Endothelial cell (in vitro differentiated cells): ENCODE measurements at places on chromosomes 6 and 20.

- DNase-seq = no peak
Observed at GRCh38 chr6:95958686-95959085, 57.1 kb upstream of the FUT9 start.

DNA sequence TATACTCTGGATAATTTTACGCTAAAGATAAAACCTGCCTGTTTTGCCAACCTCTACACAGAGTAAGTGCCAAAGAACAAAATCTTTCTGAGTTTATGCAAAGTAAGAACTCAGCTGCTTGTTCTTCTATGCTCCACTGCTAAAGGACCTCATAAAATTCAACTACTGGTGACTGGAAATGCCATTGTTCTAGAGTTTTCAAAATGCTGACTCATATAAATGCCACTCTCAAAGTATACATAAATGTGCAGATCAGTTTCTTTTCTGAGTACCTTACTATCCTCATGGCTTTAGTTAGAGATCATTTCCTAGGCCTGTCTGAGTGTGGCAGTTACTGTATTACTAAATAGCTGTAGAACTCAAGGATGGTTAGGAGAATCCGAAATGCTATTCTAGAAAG, 45.6 kb downstream of the LYRM4 start:
- DNase-seq = no peak

GRCh38 chr6:148497257-148497656, 154.6 kb downstream of the SASH1 start:
- no peak for DNase-seq

DNA sequence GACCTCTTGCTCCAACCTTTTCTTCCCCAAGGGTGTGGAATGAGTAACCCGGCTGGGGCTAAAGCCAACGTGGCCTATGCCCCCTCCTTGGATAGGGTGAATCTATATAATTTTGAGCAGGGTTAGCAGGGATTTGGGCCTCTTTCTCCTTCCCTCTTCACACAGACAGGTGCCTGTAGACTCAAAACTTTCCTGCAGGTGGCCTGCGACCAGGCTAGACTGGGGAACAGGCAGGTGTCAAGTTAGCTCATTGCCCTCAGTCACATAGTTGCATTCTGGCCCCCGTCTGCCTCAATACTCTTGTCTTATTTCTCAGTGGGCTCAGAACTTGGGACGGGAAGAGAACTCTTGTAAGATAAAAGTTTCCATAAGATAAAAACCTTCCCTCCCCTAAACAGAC, 243.0 kb downstream of the ATXN1 start:
- no peak for DNase-seq

GRCh38 chr6:129490521-129491255, 219.3 kb downstream of the ARHGAP18 start:
- no peak for DNase-seq

DNA sequence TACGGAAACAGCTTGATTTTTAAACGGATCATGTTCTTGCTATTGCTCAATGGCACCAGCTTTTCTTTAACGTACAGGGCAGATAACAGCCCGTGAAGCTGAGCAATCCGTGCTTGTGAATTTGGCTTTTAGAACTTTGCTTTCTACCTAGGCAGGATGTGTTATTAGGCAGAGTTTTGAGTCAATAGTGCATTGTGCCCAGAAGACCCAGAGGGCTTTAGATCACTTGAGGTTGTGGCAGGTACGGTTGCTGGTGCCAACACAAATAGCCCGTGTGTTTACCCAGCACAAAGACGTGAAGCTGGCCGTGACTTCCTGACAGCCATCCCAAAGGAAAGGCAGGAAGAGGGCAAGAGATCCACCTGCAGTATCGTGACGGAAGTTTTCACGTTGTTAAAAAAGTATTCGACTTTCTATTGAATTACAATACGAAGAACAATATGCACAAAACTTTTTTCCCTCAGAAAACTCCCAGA, 117.4 kb upstream of the FRMD1 start:
- no peak for DNase-seq

DNA sequence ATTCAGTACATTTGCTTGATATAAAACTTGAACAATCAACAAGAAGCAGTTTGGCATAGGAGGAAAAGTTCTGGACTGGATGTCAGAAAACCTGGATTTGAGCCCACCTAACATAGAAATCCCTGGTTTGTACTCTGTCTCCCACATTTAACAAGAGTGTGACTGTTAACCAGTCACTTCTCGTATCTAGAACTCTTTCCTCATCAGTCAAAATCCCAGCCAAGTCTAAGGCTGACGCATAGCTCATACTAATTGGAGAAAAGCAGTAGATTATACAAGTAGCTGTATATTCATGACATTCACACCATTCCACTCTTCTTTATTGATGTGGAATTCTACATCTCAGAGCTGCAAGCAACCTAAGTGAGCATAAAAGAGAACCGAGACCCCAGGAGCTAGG, 222.7 kb downstream of the PHACTR1 start:
- no peak for DNase-seq

DNA sequence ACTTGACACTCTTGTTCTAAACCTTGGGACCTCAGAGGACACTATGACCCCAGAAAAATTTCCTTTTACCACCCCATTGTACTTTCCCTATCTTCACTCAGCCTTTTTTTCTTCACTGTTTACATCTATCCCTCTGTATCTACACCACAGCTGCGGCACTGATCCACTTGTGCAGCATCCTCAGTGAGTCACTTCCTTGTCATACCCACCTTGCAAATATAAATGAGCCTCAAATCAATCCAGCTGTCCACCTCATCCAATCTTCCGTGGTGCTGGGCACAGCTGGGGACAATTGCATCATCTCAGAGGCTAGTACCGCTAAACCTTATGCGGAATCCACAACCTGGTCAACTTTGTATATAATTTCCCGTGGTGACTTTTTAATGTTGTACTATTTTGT, 710.5 kb downstream of the QKI start:
- DNase-seq = no peak

GRCh38 chr6:53517021-53517420, 27.9 kb downstream of the GCLC start:
- no peak for DNase-seq

GRCh38 chr20:11943778-11944177, 26.1 kb downstream of the BTBD3 start:
- DNase-seq = no peak

DNA sequence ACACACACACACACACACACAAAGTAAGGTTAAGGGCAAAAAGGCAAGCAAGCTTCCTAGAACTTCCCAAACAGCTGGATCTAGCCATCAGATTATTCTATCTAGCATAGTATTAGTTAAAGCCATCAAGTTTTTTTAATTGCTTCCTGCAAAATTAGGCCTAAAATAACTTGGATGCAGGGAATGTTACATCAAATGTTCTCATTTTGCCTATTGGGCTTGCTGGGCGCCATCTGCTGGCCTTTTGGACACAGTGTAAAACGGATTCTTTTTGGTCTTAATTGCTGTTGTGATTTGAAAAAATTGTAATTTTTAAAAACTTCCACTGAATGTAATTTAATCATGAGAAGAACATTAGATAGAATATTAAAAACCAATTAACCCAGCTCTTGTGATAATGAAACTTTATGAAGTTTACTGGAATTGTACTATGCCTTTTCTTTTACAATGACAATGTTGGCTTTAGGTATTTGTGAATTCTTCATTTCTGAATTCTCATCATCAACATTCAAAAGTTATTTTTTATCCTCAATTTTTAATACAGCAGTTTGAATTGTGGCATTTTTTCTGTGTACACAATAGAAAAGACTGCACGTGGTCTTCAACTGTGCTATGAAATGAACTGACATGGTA, 6.8 kb downstream of the MKKS start:
- DNase-seq = peak; percentile 41

GRCh38 chr20:43949741-43950618, 35.3 kb downstream of the TOX2 start:
- no peak for DNase-seq

DNA sequence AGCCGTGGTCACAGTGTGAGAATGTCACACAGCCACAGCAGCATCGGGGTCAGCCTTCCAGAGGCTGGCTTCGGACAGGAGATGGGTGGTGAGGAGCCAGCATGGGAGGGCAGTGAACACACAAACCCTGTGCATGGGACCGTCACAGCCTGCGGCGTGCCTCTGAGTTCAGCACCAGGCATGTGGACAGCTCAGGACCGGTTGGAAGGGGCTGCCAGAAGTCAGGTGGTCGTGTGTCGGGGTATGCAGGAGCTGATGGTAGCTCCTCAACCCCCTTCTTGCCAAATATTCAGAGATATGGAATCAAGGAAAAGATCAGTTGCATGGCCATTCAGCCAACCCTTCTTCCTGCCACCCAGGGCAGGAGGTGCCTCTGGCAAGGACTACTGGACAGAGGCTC, 28.2 kb downstream of the MYT1 start:
- DNase-seq = peak; percentile 47

DNA sequence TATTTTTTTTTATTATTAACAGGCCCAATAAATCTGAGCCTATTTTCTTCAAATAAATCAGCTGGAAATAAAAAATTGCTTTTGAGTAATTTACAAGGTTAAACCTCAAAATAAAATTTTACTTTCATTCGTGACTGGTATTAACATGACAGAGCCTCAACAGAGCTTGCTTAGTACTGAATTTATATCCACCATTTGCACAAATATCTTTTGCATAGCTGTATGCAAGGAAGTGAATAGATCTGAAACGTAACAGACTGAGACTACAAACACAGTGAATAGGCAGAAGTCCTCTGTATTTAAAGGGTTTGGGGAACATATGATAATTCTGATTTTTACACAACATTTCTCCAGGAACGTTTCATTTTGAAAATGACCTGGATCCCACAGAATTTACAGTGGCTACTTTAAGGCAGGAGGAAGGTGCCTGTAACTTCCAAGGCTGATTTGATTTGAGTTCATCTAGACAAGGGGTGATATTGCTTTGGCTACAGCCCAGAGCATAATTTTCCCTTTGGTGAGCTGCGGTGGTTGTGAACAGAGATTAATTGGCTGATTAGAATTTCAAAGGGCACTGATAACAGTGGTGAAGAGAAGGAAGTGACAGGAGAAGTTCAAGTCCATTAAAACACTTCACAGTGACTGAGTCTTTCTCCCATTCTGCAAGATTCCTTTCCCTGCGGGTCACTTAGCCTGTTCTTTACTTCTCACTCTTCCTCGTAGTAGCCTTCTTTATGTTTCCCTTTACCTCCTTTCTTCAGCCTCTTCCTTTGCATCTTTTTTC, 121.2 kb upstream of the SASH1 start:
- DNase-seq = no peak

DNA sequence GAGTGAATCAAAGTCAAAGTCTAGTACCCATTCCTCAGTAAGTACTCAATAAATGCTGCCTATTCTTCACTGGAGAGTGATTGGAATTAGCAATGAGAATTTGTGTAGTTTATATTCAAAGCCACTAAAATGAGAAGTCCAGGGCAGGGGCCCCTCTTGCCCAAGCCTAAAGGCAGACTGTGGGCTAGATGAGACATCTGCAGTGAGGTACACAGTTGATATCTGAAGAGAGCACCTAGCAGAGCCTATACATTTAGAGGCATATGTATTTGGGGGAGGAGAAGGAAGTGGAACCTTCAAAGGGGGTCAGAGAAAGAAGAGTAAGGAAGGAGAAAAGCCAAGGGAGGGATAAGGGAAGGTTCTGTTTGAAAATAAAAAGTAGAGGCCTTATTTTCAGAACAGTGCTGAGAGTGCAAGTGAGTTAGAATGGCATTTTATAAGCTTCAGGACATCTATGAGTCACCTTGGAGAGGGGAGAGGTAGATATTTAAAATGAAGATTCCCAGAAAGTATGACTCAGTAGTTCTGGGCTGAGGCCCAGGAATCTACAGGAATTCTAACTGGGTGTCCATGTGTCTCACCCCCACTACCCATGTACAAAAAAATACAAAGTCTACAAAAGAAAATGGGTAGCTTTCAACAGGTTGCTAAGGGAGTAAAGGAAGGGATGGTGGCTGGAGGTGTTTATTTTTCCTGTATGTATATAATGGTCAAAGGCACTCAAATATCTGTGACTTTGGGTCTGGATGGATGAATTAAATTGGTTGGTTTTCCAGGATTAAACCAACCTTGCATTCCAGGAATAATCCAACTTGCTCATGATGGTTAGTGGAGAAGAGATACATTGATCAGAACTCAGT, 135.1 kb downstream of the ZFP64 start:
- no peak for DNase-seq

GRCh38 chr20:59214073-59214472, 50.5 kb downstream of the ZNF831 start:
- DNase-seq = no peak

DNA sequence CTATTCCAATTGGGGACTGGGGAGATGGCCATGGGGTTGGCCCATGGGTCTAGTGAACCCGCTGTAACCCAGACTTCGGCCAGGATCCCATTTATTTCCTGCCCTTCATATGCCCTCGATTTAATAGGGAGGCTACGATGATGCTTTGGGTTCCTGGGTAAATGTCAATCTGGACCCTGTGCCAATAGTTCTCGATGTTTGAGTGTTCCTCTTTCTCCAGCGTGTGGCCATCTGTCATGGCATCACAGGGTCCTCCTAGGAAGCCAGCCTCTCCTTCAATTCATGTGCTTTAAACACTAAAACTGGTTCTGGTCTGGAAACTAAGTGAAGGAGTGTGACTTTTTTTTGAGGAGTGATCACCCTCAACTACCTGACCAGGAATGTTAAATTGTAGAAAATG, 28.7 kb upstream of the ELMO2 start:
- no peak for DNase-seq

- no peak for DNase-seq
Observed at GRCh38 chr20:51434580-51435247, 107.8 kb downstream of the NFATC2 start.

- no peak for DNase-seq
Observed at GRCh38 chr20:8675896-8676295, 393.0 kb upstream of the PLCB4 start.

GRCh38 chr20:25207149-25207959, 11.8 kb downstream of the ENTPD6 start:
- no peak for DNase-seq

- no peak for DNase-seq
Observed at GRCh38 chr6:4345543-4345942, 210.2 kb upstream of the ECI2 start.

DNA sequence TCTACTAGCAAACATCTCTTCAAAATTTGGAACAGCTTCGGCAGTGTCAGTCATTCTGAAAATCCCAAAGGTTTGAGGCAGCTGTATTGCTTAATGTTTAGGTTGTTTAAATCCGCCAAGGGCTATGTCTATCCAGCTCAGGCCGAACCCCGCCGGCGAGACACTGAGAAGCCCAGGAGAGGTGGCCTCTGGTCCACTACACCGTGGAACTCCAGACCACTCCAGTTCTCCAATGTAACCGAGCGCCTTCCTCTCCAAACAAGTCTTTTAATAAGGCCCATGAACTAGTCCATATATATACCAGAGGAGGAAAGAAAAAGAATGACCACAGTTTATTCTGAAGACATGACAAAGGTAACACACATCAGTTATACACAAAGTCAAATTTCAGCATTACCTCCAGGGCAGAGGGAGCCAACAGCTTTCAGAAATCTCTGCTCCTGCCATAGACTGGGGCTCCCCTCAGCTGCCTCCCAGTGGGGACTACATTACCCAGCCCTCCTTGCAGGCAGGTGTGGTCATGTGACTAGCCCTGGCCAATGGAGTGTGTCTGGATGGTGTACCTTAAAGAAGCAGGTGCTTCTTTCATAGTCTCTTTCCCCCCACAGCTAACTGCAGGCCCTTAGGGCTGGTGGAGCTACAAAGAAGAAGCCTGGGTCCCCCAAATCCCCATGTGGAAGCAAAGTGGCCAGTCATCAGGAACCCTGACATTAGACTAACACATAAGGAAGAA, at the start of gene RAMACL:
TSS of gene RAMACL (minus strand) at position 255 of the 733 bp plus-strand sequence. CDS start at position 54, 201 bp downstream.
- DNase-seq = no peak
